ENCODE measurements at places on chromosomes 2 and 18. TPM values are rescaled to one million over a fixed set of nuclear protein-coding genes. Genes with fewer than 3 reads are reported as not detected.

The ZAP70 gene
- 2.7 TPM for total RNA-seq

The CCDC150 gene
- total RNA-seq: 2.6 TPM

The GALNT3 gene
- 0.39 TPM for total RNA-seq

The TCF23 gene
- not detected for total RNA-seq

The SPC25 gene
- 3.3 TPM for total RNA-seq

The STK36 gene
- total RNA-seq: 35.7 TPM

The CIB4 gene
- total RNA-seq: not detected

The TOGARAM2 gene
- total RNA-seq: 0.03 TPM

The PJVK gene
- 3.9 TPM for total RNA-seq

The OSGEPL1 gene
- 12.5 TPM for total RNA-seq

The CRYBA2 gene
- not detected for total RNA-seq

The GAD1 gene
- total RNA-seq: 0.12 TPM

The EVA1A gene
- total RNA-seq: 0.53 TPM

The FHL2 gene
- total RNA-seq: 586 TPM

The VWC2L gene
- 0.11 TPM for total RNA-seq

The SPATS2L gene
- 27.8 TPM for total RNA-seq

The C1QL2 gene
- 0.30 TPM for total RNA-seq

The MSTN gene
- 0.28 TPM for total RNA-seq

The CEP192 gene
- 26.3 TPM for total RNA-seq

The MC4R gene
- 0.21 TPM for total RNA-seq

The CYP27A1 gene
- 63.1 TPM for total RNA-seq

The NCKAP1 gene
- 90.4 TPM for total RNA-seq

The SLC39A6 gene
- 24.1 TPM for total RNA-seq
